ENCODE measurements at places on chromosomes 2 and 18.

DNA sequence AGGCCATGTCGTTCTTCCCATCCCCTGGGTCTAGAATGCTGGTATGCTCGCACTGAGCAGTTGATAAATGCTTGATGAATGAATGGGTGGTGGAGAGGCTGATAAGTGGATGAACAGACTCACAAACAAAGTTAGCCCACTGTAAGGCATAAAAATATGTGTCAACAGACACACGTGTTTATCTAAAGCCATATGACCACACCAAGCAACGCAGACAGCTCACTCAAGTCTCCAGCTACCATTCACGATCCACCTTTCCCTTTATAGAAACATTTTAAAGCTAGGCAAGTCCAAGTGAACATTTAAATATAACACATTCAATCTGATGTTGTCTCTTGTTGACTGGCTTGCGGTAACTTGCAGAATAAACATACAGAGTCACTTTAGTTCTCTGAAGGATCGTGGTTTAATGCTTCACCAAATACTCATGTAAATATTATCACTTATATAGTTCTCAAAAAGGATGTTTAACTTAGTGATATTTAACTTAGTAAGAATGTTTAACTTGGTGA, 105.5 kb downstream of the NOL10 start:
- no peak for DNase-seq

GRCh38 chr18:2627821-2628276, 27.7 kb upstream of the SMCHD1 start:
- no peak for DNase-seq

- no peak for DNase-seq
Observed at GRCh38 chr2:124261456-124261855, 236.4 kb downstream of the CNTNAP5 start.

- DNase-seq = no peak
Observed at GRCh38 chr2:7971248-7971647, 710.6 kb upstream of the ID2 start.

DNA sequence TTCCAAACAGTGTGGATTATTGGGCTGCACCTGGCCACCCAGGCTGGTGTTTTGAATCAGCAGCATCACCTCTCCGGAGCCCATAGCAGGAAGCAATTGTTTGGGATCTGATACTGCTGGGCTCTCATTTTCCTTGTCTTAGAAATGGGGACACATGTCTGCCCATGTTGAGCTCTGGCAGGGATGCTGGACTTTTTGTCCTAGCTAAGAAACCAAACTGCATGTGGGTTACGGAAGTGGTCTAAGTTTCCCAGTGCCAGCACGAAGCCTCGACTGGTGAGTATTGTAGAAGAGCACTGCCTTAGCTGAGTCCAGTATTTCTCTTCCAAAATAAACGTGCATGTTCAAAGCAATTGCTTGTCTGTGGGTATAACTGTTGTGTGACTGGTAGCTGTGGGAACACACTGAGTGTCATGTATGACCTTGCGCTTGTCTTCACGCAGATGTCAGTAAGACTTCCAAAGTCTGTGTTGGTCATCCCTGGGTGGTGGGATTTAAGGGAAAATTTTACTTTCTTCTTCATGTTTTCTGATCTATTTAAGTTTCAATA, 43.6 kb downstream of the SH3RF3 start:
- DNase-seq = no peak

DNA sequence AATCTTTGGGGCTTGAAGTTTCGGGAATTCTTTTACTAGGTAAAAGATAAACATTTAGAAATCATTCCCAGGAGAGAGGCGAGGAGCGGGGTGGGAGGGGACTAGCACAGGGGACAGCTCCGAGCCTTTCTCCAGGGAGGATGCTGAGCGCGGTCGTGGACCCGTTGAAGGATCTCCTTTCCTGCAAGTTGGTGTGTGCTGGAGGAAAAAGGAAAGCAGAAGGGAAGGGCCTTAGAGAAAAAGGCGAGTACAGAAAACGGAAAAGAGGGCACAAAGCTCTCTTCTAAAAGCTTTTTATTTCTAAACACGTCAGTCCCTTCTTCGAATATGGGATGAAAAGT, 640 bp downstream of the SLC39A6 start:
- peak; percentile 28 for DNase-seq

GRCh38 chr2:197263077-197263476, 47.5 kb downstream of the ANKRD44 start:
- DNase-seq = peak; percentile 47

GRCh38 chr2:95004287-95004686, 21.2 kb upstream of the MAL start:
- no peak for DNase-seq

All from NCI-H524 (cell line).